ENCODE measurements at places on chromosomes 3 and 15.

DNA sequence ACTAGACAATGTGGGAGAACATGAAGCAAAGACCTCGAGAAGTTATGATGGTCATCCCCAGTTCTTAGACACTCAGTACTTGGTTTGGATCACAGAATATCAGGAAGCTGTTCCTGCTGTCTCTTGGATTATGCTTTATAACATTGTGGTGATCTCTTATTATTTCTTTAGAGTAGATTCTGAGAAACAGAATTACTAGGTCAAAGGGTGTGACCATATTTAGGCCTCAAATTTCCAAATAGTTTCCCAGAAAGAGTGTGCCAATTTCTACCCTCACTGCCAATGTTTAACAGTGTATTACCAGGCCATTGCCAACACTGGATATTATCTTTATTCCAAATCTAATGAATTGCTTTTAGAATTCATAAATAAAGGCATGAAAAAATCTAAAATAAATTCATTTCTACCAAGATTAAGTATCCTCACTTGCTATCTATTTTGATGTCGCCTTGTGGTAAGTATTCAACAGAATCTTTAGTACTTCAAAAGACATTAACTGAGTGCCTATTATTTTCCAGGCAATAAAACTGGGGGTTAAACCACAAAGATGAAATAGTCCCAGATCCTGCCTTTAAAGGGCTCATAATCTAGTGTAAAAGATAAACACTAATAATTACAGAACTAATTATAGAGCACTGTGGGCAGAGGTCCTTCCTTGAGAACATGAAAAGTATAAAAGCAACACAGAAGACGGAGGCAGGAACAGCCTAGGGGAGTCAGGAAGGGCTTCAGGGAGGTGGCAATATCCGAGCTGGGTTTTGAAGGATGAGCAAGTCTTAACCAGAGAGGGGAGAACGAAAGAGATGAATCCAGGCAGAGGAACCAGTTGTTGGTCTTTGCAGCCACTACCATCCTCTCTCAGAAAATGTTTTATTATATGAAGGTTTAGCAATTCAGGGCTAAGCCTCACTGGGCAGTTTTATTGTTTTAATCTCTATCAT, 86.8 kb downstream of the IGF2BP2 start:
- no peak for DNase-seq
- no peak overlapping the region for H3K4me3 ChIP-seq
- no peaks in the 10 kb centered on the region for H3K36me3 ChIP-seq
- peaks cover 63% of the 10 kb centered on the region for H3K4me1 ChIP-seq
- no peaks in the 10 kb centered on the region for H3K27me3 ChIP-seq
- H3K27ac ChIP-seq = peak overlapping the region; percentile 9

DNA sequence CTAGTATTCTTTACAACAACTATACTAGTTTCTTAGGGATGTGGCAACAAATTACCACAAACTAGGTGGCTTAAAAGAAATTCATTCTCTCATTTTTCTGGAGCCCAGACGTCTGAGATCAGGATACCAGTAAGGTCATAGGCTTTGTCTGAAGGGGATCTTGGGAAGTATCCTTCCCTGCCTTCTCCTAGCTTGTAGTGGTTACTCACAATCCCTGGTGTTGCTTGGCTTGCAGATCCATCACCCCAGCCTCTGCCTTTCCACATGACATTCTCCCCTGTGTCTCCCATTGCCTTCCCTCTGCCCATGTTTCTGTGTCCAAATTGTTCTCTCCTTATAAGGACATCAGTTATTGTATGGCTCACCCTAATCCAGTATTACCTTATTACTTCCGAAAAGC, 24.3 kb upstream of the CLDN1 start:
- H3K4me3 ChIP-seq = no peak overlapping the region
- no peak for DNase-seq

GRCh38 chr3:123374016-123374415, 74.9 kb downstream of the ADCY5 start:
- no peaks in the 10 kb centered on the region for H3K27me3 ChIP-seq
- H3K27ac ChIP-seq = no peak overlapping the region
- H3K4me3 ChIP-seq = no peak overlapping the region
- H3K36me3 ChIP-seq = 0 out of 2 replicates have a peak, but pooled peaks cover 4% of the 10 kb centered on the region
- no peaks in the 10 kb centered on the region for H3K4me1 ChIP-seq

DNA sequence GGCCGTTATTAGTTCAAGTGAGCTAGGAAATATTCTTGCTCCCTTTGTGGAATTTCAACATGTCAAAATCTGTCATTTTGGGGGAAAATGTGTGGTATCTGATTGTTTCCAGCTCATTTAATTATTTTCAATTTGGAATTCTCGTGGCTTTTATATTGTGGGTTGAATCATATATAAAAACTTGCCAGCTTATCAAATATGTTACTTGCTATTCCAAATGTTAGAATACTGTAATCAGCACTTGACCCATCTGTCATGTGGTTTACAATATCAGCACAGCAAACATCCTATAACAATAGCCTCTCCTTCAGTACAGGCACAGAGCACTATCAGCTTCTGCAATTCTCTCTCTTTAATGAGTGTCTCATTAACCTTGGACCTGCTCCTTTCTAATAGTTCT, 130.2 kb upstream of the FEZF2 start:
- no peaks in the 10 kb centered on the region for H3K27me3 ChIP-seq
- no peaks in the 10 kb centered on the region for H3K36me3 ChIP-seq
- no peak for DNase-seq
- peaks cover 11% of the 10 kb centered on the region for H3K4me1 ChIP-seq
- no peak overlapping the region for H3K4me3 ChIP-seq
- no peak overlapping the region for H3K27ac ChIP-seq

DNA sequence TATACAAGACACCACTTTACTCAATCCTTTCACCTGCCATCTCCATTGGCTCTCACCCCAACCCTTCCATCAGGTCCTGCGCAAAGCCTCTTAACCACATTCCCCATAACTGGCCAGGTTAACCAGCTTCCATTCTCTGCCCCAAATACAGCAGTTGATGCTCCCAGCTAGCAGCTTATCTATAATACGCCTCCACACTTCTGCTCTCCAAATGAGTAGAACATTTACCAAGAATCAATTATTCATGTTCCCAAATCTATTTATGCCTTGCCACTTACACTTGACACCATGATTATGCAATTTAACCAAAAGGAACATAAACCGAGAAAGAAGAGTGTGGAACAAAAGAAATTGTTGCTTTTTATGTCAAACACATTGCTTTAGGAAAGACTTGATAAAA, 103.7 kb upstream of the TPM1 start:
- no peak overlapping the region for H3K27ac ChIP-seq
- H3K4me1 ChIP-seq = peaks cover 9% of the 10 kb centered on the region
- DNase-seq = no peak
- H3K27me3 ChIP-seq = no peaks in the 10 kb centered on the region
- H3K4me3 ChIP-seq = no peak overlapping the region

DNA sequence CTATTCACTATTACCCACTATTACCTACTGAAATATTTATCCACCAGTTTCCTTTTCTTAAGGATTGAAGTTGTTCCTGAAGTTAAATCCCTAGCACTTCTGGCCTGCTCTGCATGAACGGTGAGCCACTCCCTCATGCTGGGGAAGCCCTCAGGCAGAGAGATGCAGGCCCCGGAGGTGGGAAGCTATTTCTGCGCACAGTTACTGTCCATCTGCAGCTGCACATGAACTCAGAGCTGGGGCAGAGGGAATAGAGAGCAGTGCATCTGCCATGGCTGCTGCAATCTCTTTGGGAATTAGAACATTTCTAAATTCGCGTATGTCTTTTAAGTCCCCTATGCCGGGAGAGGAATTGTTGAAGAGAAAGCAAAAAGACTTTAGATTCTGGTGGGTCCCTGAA, 6.3 kb upstream of the GALNT15 start:
- no peak for DNase-seq
- H3K4me3 ChIP-seq = no peak overlapping the region
- H3K27me3 ChIP-seq = peaks cover 29% of the 10 kb centered on the region

DNA sequence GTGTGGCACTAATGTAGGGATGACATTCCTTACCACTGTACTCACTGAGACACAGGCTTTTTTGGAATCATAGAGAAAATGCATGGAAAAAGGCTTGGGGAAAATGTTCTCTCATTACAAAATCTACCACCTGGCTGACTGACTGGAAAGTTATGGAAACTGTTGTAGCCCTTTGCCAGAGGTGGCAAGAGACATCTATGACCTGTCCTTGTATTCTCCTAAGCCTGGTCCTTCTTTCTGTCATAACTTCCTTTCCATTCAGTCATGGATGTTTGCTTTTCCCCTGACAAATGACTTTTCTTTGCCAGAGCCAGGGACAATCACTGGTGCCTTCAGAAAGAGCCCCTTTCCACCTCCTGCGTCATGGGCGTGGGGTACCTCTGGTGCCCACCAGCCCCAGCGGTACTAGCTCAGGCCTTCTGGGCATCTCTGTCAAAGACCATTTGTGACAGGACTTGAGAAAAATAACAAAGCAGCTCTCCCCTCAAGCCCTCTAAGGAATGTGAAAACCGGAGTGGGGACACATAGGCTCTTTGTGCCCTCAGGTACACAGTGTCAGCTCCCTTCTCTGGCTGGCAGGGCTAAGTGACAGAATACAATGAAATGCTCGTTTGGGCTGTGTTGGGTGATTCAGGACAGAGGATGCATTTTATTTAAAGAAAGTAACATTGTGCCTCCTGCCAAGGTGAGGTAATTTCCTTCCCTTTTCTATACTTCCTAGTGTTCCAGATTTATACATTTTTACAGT, 381.1 kb upstream of the RASGRP1 start:
- no peaks in the 10 kb centered on the region for H3K27me3 ChIP-seq
- no peaks in the 10 kb centered on the region for H3K36me3 ChIP-seq
- no peak overlapping the region for H3K27ac ChIP-seq
- peaks cover 3% of the 10 kb centered on the region for H3K4me1 ChIP-seq

DNA sequence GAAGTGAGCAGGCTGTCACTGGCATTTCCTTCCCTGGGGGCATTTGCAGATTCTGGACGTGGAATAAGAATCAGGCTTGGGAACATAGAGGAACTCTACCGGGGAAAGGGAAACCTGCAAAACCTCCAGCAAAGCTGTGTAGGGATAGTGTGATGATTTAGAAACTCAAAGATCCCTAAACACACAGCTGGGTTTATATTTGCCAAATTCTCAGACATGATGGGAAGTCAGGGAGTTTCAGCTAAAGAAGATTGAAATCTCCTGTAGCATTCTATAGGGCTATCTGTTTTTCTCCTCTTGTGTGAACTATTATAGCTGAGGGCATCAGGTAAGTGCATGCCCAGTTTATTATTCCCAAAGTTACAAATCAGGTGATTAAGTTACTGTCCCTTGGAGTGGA, 9.2 kb upstream of the CLEC3B start:
- no peak overlapping the region for H3K27ac ChIP-seq
- H3K36me3 ChIP-seq = peaks cover 21% of the 10 kb centered on the region
- H3K4me1 ChIP-seq = peaks cover 6% of the 10 kb centered on the region
- no peak for DNase-seq
- H3K27me3 ChIP-seq = no peaks in the 10 kb centered on the region

GRCh38 chr15:41230650-41231421, at the start of the genes CHP1 and EXD1:
Gene CHP1, plus strand, starts transcription at chr15:41231268. Its CDS starts 115 bp downstream, at chr15:41231383.
Gene EXD1, minus strand, starts transcription at chr15:41230757. Its CDS starts 4,182 bp downstream, at chr15:41226575.
- H3K4me3 ChIP-seq = peak within 1 kb of the TSS; percentile 86
- H3K36me3 ChIP-seq = no peaks in the 10 kb centered on the region
- peaks cover 12% of the 10 kb centered on the region for H3K4me1 ChIP-seq
- peak within 1 kb of the TSS; percentile 85 for H3K27ac ChIP-seq
- H3K27me3 ChIP-seq = peaks cover 22% of the 10 kb centered on the region

DNA sequence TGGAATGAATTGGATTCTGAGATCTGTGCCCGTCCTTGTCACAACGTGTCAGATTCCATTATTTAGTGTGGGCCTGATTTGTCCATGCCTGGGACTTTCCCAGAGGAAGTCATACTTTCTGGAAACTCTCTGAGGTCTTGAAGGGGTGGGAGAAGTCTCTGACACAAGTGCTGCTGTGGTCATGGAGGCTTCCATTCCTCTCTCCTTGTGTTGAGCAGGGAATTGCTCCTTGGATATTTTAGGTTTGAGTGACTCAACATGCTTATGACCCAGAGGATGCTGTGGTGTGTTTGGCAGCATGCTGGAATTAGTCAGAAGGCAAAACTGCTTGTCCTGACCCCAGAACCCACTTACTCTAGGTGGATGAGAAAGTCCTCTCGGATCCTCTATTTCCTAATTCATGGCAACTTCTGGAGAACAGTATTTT, 132.1 kb downstream of the LPP start:
- peaks cover 18% of the 10 kb centered on the region for H3K4me1 ChIP-seq
- H3K27me3 ChIP-seq = no peaks in the 10 kb centered on the region
- no peak overlapping the region for H3K4me3 ChIP-seq
- no peak overlapping the region for H3K27ac ChIP-seq
- H3K36me3 ChIP-seq = no peaks in the 10 kb centered on the region

DNA sequence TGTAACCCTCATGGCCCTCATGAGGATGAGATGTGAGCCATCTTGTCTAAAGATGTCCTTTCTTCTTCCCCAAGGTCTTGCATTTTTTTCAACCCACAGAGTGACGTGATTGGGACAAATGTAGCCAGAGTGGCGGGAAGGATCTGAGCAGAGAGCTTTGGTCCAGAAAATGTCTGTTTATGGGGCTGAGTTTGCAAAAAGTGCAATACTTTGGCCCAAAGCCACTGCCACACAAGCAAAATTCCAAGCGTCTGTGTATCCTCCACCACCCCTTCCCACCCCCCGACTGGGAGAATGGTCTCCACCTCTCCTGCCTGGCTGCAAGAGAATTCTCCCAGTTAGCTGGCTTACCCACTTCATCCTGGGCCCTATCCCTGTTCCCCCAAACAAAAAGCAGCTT, 246.9 kb upstream of the LRIG1 start:
- H3K27ac ChIP-seq = no peak overlapping the region
- no peaks in the 10 kb centered on the region for H3K4me1 ChIP-seq
- H3K4me3 ChIP-seq = no peak overlapping the region
- H3K36me3 ChIP-seq = 0 out of 2 replicates have a peak, but pooled peaks cover 2% of the 10 kb centered on the region
- no peaks in the 10 kb centered on the region for H3K27me3 ChIP-seq

DNA sequence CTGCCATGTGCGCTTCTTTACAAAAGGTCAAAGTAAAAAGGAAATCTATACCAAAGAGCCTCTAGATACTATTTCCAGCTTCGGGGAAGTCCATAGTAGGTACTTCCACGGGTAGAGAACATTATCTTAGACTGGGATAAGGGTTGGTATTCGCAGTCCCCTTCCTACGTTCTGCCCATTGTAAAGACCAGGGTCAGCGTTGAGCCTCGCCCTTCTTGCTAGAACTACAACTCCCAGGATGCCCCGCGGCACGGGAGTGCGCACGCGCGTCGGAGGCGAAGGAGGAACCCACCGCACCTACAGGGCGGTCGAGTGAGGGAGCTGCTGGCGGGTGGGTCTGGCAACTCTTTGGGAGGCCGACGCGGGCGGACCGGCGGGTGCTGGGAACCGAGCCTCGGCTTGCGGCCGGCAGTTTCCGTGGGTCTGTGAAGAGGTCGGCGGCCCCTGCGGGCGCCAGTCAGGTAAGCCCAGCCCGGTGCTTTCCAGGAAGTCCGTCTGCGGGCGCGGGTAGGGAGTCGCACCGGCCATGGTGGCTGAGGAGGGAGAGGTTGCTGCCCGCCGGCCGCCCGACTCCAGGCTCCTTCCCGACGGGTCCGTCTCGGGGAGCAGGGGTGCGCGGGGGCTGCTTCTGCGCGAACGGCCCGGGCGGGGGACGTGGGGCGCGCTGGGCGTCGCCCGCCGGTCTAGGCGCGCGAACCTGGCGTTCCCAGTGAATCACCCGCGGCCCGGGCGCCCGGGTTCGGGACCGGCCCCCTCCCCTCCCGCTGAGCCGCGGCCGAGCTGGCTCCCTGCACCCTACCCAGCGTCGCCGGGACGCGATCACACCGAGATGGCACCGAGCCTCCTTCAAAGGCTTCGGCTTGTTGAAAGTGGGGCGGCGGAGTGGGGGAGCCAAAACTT, at the start of gene TMOD3:
Gene TMOD3 (plus strand): TSS at position 278 of the 900 bp plus-strand sequence. CDS start 33,232 bp downstream, outside the sequence.
- H3K4me1 ChIP-seq = peaks cover 20% of the 10 kb centered on the region
- peak within 1 kb of the TSS; percentile 91 for H3K27ac ChIP-seq
- no peaks in the 10 kb centered on the region for H3K36me3 ChIP-seq
- H3K4me3 ChIP-seq = peak within 1 kb of the TSS; percentile 94
- H3K27me3 ChIP-seq = no peaks in the 10 kb centered on the region
